ENCODE measurements at places on chromosomes 16 and 17.
A peak's percentile ranks its signal among the peaks of the same experiment; 100 is the strongest.

DNA sequence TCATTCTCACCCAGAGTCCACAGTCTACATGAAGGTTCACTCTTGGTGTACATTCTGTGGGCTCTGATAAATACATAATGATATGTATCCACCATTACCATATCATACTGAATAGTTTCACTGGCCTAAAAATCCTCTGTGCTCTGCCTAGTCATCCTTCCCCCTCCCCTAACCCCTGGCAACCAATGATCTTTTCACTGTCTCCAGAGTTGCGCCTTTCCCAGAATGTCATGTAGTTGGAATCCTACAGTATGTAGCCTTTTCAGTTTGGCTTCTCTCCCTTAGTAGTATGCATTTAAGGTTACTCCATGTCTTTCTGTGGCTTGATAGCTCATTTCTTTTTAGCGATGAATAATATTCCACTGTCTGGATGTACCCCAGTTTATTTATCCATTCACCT lies 101.3 kb downstream of the NOG start:
- no peaks in the 10 kb centered on the region for H3K36me3 ChIP-seq
- no peak overlapping the region for H3K4me3 ChIP-seq
- no peak for DNase-seq
- H3K27ac ChIP-seq = no peak overlapping the region

- H3K4me3 ChIP-seq = no peak overlapping the region
- peaks cover 5% of the 10 kb centered on the region for H3K36me3 ChIP-seq
- H3K27ac ChIP-seq = peak overlapping the region; percentile 49
- peaks cover 15% of the 10 kb centered on the region for H3K4me1 ChIP-seq
- no peak for DNase-seq
Measured at GRCh38 chr17:82754297-82755208, 2.7 kb downstream of the TBCD start.

GRCh38 chr16:4876646-4877379 lies 29.5 kb downstream of the UBN1 start:
- DNase-seq = no peak
- no peaks in the 10 kb centered on the region for H3K4me1 ChIP-seq
- peaks cover 36% of the 10 kb centered on the region for H3K36me3 ChIP-seq
- H3K4me3 ChIP-seq = no peak overlapping the region
- H3K27me3 ChIP-seq = no peaks in the 10 kb centered on the region
- no peak overlapping the region for H3K27ac ChIP-seq

DNA sequence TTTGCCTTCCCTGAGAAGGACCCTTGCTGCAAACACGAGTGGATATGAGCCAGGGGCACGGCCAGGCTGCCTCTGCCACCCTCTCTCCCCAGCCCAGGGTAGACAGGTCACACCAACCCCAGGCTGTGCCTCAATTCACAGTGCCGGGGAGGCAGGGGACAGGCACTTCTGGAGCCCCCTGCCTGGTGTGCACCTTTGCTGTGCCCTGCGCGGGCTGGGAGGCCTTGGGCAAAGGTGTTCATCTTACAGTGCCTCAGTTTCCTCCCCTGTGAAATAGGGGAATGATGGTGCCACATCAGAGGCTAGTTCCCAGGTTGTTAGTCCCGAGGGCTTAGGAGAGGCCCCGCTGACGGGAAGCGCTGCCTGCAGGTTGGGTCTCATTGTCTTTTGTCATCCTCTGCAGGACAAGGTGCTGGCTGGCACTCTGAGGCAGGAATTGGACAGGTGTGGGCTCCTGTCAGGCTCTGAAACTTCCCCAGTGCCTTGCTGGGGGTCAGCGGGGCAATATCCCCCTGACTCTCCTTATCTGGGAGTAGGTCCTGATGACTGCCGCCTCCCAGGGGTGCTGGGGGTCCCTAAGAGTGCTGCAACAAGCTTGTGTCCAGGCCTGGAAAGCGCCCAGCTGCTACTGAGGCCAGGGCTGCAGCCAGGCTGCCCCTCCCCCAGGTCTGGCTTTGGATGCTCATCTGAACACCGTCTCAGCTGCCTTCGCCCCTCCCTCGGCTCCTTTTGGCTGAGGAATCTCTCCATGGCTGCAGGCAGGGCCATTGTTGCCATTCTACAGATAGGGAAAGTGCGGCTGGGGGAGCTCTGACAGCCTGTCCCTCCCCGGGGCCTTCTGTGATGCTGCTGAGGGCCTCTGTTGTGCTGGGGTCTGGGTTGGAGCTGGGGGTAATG lies 3.1 kb downstream of the PRSS21 start:
- H3K27me3 ChIP-seq = peaks cover 2% of the 10 kb centered on the region
- DNase-seq = no peak
- no peak overlapping the region for H3K4me3 ChIP-seq
- no peaks in the 10 kb centered on the region for H3K36me3 ChIP-seq

DNA sequence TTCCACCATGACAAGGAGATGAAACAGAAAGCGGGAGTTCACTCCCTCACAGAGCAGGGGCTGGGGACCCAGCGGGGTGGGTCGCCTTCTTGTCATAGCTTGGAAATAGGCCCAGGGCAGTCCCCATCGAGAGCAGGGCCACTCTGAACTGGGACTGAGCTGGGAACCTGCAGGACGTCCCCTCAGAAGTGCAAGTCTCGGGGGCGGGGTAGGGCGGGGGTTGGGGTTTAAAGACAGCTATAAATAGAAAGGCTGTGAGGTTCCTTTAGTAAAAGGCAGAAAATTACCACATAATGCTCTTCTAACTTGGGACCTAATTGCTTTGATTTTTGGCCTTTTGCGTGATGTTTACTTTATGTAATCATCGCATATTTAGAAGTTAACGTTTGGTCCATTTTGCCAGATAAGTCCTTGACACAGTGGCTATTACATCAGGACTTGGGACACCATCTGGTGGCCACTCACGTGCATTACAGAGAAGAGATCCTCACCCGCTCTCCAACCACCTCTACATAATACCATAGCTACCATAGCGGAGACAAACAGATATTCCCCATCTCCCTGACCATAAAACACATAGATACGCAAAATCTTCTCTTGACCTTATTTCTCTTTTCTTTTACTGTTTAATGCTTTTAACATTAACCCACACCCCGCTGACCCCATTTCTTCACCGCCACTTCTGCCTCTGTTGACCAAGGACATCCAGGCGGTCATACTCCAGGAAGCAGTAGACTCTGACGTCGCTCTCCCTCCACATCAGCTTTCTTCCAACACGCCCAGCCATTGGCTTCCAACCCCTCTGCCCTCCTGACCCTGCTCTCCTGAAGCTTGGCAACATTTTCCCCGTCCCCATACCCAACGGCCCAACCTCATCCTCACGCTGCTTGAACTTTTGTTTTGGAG lies 27.5 kb upstream of the PIK3R6 start:
- H3K27ac ChIP-seq = peak overlapping the region; percentile 42
- H3K27me3 ChIP-seq = no peaks in the 10 kb centered on the region
- DNase-seq = peak; percentile 59
- peaks cover 42% of the 10 kb centered on the region for H3K4me1 ChIP-seq

Measured in memory B cell (primary cell).